ENCODE measurements at places on chromosomes 5 and 9.

GRCh38 chr5:133612249-133612860, at the start of gene FSTL4:
Gene FSTL4, minus strand, starts transcription at chr5:133612541.
- DNase-seq: peak; percentile 3

DNA sequence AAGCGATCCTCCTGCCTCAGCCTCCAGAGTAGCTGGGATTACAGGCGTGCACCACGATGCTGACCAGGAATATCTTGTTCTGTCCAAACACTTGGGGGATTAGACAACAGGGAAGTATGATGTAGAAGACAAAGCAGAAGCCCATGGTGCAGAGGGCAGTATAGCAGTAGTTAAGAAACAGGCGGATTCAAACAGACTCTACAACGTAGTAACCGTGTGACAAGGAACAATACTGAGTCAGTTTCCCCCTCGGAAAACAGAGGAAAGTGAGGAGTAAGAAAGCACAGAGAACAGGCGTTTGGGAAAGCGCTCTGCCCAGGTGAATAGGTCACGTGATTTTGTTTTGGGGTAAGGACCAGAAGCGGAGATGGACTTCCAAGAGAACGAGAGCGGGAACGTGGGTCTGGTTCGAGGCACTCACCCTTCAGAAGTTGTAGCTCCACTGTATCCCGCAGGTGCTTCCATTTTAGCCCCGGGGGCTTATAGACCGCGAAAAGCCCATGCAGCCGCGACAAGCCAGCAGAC, 306 bp downstream of the TRUB2 start:
- no peak for DNase-seq

- no peak for DNase-seq
Measured at GRCh38 chr5:6496636-6497035, 48.0 kb downstream of the UBE2QL1 start.

DNA sequence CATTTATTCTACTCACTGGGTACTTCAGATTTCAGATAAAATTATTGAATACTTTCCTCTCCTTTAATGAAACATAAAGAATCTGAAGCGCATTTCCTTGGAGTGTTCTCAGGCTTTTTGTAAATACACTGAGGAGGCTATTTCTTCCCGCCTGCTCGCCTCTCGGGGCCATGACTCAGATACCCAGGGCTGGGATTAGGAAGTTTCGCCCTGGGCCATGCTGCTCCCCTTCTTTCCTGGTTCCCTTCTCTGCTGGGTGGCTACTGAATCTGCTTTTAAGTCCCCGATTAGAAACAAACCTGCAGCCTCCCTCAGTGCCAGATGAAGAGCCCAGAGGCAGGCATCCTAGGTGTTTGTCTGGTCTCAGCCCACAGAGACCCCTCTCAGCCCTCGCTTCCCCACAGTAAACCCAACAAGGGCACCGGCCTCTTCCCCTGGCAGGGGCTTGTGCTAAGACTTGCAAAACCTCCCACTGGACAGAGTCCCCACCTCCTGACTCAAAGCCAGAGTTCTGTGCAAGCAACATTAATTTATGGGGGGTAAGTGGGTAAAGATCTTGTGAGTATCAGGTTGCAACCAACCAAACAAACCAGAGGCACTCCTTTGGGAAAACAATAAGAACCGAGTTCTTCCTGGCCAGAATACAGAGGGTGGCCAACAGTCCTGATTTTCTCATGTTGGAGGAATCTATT, 30.7 kb upstream of the IRX1 start:
- DNase-seq: no peak

- DNase-seq: no peak
Measured at GRCh38 chr9:114248299-114248707, 74.6 kb upstream of the ORM1 start.

Measured in CD4-positive, alpha-beta T cell treated with Interleukin-6 at 100 ng/mL for 8 hours (primary cell).